ENCODE measurements at places on chromosomes 6 and 20.

DNA sequence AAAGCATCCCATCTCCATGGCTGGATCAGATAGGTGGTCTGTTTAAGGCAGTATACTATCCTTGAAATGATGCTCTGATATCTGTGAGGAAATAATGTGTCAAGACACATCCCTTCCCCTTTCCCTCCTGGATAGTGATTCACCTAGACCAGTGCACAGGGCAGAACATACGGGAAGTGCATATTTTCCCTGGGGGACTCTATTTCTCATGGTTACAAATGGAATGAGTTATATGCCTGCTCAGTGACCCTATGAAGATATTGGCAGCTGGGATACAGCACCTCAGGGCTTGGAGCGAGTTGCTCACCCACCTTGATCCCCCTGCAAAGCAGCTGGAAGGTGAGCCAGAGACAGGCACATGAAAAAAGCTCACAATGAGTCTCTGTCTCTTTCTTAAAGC lies 67.5 kb upstream of the PRL start:
- no peak for DNase-seq

DNA sequence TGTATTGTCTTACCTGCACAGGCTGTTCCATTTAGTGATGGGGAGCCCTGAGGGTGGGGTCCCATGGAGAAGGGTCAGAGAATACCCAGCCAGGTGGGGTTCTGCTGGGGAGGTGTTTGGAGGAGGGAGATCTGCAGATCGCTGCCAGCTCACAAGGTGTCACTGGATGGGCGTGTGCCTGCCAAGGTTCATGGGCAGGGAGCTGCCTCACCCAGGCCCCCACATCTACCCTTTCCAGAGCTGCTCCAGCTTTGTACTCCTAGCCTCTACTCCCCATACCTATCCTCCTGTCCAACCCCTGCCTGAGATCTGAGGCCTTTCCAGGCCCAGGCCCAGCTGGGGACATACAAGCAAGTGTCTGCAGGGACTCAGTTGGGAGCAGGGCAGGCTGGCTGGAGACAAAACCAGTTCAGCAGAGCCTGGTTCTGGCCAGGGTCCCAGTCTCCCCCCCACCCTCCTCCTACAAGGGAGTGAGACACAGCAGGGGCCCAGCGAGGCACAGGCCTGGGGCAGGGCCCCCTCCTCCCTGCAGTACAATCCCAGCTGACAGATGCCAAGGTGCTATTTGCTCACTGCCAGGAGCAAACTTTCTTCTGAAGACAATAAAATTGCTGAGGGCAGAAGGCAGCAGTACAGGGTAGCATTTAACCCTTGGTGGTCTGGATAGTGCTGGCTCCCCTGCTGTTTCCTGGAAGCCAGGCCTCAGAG lies 19.7 kb downstream of the SPDEF start:
- DNase-seq = no peak

DNA sequence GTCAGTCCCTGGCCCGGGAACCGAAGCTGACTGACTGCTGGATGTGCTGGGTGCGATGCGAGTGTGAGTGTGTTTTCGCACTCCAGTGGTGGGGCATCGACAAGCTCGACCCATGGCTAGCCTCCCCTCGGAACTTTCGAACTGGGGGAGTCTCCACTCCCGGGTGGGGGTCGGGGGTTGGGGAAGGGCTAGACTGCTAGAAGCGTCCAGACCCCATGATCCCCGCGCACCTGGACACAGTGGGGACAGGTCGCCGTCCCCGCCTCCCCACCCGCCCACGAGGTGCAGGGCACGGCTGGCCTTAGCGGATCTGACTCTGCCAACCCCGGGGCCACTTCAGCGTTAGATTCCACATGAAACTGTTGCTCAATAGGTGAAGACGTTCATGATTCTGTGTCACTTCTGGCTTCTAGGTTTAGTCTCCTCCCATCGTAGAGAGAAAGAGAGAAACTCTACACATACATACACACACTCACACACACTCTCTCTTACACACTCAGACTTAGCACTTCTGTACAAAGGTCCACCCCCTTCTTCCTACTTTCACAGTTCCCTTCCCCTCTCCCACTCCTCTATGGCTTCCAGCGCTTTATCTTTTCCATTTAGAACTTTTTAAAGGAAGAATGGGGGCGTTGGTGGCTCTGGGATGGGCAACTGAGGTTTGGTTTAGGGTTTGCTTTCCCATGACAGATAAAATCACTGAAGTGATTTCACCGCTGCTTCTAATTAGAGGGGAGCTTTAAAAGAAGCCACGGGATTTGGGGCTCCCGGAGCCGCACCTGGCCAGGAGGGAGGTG lies 5.1 kb upstream of the TFAP2A start:
- DNase-seq = no peak

- no peak for DNase-seq
Measured at GRCh38 chr6:79694623-79695343, 63.7 kb downstream of the SH3BGRL2 start.

GRCh38 chr6:133062696-133063306 lies 178.4 kb upstream of the EYA4 start:
- DNase-seq = no peak

GRCh38 chr6:145271040-145271439 lies 464.3 kb downstream of the EPM2A start:
- no peak for DNase-seq

- DNase-seq = no peak
Measured at GRCh38 chr6:22980446-22980845, 411.1 kb downstream of the HDGFL1 start.

DNA sequence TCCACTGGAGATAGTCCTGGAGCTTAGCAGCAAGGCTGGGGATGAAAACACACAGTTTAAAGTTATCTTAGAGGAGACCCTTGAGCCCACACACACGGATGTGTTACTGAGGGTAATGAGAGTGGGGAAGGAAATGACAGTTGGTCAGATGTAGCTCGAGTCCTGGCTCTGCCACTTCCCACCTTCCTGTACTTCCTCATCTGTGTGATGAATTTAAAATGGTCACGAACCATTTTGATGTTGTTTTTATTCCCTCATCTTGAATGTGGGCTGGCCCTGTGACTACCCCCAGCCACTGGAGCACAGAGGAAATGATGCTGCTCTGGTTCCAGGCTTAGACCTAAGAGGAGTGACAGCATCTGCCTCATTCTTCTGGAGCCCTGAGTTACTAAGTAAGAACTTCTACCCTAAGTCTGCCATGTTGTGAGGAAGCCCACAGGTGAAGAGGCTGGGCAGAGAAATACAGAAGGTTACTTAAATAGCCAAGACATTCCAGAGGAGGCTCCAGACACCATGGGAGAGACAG lies 141.2 kb downstream of the NRN1 start:
- DNase-seq = no peak

DNA sequence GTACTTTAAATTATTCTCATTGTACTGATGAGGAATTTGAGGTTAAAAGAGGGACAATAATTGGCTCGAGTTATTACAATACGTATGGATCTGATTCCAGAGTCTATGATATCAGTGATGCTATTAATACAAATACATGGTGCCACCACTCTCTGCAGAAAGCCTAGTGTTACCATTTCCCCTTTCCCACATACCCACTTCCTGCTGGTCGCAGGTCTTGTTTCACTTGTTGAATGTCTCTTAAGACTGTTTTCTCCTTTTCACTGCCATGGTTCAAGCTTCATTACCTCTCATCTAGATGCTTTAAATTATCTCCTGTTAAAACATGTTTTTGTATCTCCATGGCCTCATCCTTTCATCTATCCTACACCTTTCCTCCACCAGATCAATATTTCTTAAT lies 62.0 kb downstream of the FHL5 start:
- DNase-seq = no peak

DNA sequence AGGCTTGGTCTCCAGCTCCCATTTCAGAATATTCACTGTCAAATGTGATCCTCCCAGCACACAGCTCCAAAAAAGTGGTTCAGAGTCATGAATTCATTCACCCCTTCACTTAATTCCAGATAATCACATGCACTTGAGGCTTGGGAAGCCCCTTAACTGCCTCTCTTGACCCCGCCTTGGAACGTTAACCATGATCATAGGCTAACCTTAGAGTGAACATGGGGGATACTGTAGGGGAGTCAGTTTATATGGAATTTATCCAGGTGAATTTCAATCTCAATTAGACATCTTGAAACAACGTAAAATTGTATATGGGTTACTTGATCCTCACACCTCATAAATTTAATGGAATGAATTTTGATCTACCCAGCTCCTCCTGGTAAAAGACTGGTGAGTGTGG lies 346.8 kb upstream of the ARID1B start:
- DNase-seq = no peak

- no peak for DNase-seq
Measured at GRCh38 chr20:40602381-40602780, 86.7 kb downstream of the MAFB start.

DNA sequence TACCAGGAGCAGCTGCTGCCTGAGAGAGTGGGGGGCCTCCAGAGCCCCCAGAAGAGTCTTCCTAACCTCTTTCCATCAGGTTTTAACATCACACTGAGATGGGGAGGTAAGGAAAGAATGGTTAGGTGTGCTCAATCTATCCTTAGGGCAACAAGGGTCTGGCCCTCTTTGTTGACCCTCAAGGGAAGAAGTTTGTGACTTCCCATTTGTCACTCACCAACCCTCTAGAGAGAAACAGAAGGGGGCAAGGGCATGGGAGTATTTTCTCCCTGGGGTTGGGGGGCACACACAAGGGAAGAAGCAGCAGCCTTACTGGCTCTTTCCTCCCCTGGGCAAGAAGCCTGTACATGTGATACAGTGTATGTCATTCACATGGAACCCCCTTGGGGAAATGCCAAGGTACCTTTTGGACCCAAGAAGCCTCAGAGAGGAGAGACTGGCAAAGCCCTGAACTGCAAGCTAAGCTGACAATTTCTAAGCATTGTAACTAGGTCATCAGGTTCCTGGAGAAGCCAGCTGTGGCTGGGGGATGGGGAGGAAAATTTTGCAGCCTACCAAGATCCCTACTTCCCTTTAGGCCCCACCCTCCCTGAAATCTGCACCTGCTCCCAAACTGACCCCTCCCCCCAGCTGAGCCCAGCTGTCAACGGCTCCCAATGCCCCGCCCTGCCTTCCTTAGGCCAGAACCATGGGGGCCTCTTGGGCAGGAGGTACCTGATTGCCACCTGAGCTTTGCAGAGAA lies 14.5 kb downstream of the BCL2L1 start:
- no peak for DNase-seq

GRCh38 chr6:96420294-96420693 lies 101.3 kb upstream of the UFL1 start:
- DNase-seq = no peak

DNA sequence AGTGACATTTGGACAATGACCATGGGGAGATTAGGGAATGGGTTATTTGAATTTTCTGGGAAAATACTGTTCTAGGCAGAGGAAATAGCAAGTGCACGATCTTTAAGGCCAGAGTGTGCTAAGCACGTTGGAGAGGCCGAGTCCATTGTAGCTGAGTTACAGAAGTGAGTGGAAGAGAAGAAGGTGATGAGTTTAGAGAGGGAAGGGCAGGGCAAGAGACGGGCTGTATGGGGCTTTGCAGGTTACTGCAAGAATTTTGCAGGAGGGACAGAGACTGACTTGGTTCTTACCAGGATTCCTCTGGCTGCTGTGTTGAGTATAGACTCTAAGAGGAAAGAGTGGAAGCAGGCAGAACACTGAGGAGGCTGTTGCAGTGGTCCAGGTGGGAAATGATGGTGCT lies 1.1 kb upstream of the NCOA3 start:
- DNase-seq = no peak

- no peak for DNase-seq
Measured at GRCh38 chr20:3248993-3249347, 10.0 kb upstream of the SLC4A11 start.

DNA sequence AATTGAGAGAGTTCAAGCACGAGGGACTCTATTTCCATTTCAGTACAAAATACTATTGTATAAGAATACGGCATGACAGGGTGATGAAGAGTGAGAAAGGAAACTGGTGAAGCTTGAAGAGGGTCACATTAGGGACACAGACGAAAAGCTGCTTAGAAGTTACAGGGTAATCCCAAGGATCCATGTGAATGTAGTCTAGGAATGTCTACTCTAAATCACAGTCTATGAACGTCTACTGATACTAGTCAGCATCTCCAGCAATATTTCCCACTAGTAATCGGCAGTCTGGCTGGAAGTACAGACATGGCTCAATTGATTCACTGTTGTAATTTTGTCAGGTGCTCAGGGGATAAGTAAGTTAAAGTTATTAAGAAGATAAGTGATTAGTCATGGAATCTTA lies 156.4 kb downstream of the ASCC3 start:
- DNase-seq = no peak

Data from stimulated activated CD8-positive, alpha-beta memory T cell treated with anti-CD3 and anti-CD28 coated beads, Interleukin-2, amount 100 ng/mL, for 1 hour (primary cell).